ENCODE measurements at places on chromosomes 3 and 15. TPM values are rescaled to one million over a fixed set of nuclear protein-coding genes. Genes with fewer than 3 reads are reported as not detected.

- no peak for DNase-seq
Measured at GRCh38 chr15:73724212-73724611, 28.9 kb downstream of the INSYN1 start.

GRCh38 chr3:194243172-194243837, 107.4 kb downstream of the HES1 start:
- no peak for DNase-seq

DNA sequence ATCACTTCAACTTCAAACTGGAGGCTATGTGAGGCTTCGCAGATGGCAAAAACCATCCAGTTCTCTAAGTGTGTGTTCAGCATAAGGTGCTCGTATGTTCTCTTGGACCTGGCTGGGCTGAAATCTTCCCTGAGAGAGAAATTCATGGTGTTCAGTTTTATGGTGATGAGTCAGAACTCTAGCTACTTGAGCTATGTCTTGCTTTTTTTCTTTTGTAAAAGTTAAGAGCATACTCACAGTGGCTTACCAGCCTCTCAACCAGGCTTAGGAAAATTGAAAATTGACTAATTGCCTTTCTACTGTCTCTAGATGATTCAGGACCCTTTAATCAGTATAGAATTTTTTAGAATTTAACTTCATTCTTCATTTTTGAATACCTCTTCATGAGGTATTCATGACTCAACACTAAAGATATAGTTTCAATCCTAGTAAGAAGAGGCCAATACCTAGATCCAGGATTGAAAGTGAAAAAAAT, 617.5 kb downstream of the TBL1XR1 start:
- no peak for DNase-seq

DNA sequence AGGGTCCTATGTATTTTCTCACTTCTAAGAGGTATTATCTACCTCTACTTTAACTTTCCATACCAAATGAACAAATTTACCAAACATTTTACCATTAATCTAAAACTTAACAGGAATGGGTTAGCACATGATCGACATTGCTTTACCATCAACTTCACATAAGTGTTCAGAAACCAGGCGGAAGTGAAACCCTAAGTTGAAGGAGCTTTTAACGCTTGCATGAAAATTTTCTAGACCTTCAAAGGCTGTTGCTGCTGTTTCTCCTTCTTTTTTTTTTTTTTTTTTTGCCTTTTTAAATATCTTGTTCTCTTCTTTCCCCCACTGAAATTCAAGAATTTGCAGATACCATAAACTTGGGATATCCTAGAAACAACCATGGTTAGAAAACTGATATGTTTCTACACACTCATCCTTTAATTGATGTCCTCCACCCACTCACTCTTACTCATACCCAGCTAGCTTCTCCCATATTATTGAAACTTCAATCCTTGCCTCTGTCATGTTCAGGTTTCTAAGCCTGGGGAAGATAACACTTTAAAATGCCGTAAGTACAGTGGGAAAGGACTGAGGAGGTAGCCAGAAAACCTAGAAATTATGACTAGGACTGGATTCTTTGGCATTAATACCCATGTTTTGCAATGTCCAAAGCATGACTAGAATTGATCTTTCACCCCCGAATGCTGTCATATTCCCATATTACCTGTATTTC, 24.7 kb downstream of the MYO5A start:
- DNase-seq = no peak

The TMED3 gene
- 156 TPM for total RNA-seq

The PARP9 gene
- 34.0 TPM for total RNA-seq

The TMEM212 gene
- not detected for total RNA-seq
